ENCODE measurements at places on chromosomes 16 and 17.
A peak's percentile ranks its signal among the peaks of the same experiment; 100 is the strongest.

DNA sequence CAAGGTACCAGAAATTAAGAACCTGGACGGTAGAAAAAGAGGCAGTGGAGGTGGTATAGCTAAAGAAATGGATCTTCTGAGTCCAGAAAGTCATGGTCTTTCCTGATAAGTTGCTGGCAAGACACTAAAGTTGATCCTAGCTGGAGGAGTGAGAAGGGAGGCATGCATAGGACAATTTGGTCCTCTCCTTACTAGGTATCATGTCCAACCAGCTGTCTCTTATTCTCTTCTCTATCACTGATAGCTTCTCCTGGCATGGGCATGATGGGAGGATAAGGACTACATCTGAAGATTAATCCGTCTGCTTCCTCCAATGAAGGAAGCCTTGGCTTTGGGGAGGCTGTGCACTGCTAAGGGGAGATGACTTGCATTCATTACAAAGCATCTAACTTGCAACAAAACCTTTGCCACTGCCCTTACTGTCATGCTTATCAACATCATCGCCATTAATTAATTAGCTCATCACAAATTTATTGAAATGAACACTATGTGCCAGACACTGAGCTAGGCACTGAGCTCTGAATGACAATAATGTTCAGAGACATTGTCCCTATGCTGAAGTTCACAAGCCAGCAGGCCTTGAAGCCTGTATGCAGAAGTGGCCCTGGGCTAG, 3.1 kb upstream of the FAM117A start:
- no peak for DNase-seq

DNA sequence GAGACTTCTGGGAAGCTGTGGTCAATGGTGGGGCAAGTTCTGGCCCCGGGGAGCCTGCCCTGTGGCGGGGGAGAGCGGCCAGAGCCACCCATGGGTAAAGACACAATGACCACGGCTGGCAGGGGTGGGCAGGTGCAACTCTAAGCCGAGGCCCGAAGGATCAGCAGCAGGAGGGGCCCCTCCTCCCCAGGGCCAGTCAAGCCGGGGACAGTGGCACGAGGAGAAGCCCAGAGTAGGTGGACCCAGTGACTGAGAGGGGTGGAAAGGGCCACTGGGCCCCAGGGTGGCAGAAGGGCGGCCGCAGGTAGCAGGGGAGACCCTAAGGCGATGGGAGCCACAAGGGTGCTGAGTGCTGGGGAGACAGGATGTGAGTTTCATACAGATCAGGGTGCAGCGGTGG, 17.7 kb downstream of the TMEM204 start:
- no peak for DNase-seq

- DNase-seq, result no peak
Measured at GRCh38 chr16:70478912-70479341, 24.5 kb downstream of the FCSK start.

DNA sequence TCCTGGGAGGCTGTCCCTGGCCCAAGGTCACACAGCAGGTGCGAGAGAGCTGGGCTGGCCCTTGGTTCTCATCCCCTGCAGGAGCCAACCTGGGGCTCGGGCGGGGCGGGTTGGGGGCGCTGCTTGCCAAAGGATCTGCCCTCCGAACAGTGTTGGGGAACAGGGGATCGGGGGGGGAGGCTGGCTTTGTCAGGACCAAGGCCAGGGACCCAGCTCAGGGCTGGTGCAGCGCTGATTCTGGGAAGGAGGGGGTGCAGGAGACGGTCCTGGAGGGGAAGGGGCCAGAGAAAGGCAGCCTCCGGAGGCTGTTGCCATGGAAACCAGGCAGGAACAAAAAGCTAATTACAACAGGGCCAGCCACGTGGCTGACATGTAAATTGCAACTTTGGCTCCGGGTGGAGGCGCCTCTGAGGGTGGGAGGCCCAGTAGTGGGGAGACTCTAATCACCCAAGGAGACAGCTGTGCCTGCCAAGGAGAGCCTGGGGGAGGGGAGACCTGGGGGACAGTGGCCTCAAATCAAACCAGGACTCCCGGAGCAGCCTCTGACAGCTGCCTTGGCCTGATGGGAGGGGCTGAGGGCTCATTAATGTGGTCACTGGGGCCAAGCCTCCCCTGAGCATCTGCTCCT, 1.3 kb downstream of the TUBB3 start:
- DNase-seq, result no peak

- DNase-seq, result no peak
Measured at GRCh38 chr17:46045639-46046038, 46.6 kb downstream of the STH start.

- DNase-seq, result no peak
Measured at GRCh38 chr17:41624208-41625101, at the start of gene KRT17. Gene KRT17, minus strand, starts transcription at chr17:41624575. Its CDS starts 66 bp downstream, at chr17:41624509.

DNA sequence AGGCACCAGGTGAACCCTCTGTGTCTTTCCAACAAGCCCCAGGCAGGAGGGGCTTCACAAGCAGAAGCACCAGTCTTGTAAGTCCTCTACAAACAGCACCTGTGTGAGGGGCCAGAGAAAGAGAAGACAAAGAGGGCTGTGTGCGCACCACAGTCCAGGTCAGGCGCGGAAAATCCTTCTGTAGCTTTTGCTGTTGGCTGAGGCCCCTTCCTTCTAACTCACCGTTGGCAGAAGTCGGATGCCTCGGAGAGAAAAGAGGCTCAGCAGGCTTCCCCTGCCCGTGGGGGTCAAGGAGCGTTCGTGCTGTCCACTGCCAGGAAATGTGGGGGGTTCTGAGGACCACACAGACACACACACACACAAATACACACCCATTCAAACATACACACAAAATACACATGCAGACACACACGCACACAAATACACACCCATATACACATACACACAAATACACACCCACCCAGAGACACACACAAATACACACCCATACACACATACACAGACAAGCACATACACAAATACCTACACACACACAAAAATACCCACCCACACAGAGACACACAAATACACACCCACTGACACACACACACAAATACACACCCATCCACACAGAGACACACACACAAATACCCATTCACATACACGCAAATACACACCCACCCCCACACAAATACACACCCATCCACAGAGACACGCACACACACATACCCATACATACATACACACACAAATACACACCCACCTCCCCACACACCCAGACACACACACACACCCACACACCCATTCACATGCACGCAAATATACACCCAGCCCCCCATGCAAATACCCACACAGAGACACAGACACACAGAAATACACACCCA, 6.8 kb downstream of the ZG16B start:
- no peak for DNase-seq

GRCh38 chr16:9152649-9153501, 61.4 kb downstream of the HAPSTR1 start:
- no peak for DNase-seq

DNA sequence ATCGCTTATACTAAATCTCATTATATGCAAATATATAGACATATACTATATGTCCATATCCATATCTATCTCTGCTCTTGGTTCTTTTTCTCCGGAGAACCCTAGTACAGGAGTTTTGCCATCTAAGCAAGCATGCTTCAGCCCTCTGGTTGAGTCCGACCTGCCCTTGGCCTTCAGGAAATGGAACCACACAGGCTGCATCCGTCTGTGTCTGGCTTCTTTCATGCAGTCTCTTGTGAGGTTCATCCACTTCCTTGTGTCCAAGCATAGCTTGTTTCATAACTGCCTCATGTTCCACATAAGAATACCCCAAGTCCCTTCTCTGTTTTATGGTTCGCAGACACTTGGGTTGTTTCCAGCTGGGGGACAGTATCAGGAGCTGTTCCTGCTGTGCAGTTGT, 16.8 kb downstream of the SNX20 start:
- DNase-seq, result no peak

DNA sequence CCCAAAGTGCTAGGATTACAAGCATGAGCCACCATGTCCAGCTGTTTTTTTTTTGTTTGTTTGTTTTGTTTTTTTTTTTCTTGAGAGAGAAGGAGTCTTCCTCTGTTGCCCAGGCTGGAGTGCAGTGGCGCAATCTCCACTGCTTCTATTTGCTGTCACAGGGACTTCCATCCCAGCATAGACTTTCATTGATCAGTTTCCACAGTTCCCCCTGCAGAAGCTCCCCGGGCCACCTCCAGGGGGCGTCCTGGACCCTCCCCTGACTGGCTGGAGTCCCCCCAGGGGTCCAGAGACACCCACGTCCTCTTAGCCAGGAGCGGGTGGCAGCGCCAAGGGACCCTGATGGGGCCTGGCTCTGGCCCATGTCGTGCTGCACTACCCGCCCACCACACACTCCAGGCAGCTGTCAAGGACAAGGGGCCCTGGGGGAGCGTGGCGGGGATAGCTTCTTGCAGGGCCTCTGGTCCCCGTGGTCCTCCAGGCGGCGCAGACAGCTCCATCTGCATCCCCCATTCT, 3.1 kb upstream of the NPW start:
- no peak for DNase-seq

DNA sequence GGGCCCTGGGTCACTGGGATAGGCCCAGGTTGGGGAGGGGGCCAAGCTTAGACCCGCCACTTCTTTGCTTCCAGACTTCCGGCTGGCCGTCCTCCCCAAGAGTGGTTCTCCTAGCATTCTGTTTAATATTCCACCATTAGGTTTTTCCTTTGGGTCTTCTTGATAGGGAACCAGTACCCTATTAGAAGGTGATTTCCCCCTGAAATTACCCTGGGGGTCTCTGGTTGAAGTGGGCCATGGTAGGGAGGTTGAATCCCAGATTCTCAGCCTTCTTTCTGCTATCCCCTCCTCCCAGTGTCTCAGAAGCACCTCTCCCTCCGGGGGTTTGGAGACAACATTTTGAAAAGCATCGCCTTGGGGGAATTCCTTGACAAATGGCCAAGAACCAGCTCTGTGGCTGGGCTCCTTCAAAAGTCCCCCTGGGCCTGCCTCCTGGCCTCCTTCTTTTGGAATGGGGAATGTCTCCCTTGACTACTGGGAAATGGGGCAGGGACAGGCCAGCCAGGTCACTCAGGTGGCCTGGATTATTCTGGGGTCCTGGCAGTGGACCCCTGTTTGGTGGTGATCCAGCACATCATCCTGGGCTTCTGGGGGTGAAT, 5.7 kb downstream of the LASP1 start:
- DNase-seq, result no peak

- no peak for DNase-seq
Measured at GRCh38 chr17:77494664-77495435, 354.1 kb downstream of the SEC14L1 start.

GRCh38 chr17:77427391-77427991, 286.7 kb downstream of the SEC14L1 start:
- no peak for DNase-seq

- no peak for DNase-seq
Measured at GRCh38 chr17:64750478-64750877, 88.4 kb upstream of the SMURF2 start.

DNA sequence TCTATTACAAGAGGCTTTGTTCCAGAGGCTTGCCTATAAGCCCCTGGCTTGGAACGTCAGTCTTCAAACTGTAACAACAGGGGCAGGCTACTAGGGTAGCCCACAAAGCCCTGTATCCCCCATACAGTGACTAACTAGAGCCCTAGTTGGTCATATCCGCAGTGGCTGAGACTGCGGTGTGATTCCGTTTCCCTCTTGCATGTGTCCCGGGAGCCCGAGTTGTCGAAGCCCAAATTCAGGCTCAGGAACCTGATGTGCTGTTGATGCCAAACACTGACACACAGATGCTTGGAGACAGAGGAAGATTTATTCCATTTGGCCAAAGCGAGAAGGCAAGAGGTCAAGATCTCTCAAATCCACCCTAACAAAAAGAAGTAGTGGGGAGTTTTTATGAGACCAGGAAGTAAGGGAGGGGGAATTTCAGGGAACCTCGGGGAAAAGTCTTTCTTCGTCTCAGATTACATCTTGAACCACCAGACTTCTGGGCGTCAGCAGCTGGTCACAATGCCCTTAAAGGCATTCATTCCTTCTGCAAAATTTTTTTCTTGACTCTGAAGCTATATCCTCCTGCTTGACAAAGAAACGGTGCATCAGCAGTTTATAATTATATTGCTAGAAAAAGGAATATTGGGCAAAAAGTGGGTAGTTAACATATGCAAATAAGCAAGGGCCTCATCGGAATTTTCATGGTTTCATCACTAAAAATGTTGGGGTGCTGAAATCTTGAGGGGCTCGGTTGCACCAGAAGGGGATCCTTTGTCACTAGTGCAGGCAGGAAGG, 879 bp downstream of the SLFN5 start:
- DNase-seq, result no peak

- no peak for DNase-seq
Measured at GRCh38 chr17:80117491-80118401, 16.4 kb downstream of the GAA start.

DNA sequence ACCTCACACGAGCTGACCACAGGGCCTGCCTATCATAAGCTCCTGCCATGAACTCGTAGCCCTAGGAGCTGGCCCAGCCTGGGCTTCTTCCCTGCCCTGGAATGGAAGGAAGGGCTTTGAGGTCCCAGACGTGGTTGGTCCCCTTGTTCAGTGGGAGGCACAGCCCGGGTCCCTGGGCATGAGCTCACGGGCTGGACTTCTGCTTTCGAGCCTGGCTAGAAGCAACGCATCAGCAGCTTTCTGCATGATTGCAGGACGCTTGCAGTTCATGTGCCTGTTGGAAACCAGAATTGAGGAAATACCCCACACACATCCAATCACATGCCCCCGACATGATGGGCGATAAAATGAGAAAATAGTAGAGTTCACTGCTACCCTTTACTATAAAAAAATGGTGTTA, 293.3 kb downstream of the MAF start:
- DNase-seq, result no peak

DNA sequence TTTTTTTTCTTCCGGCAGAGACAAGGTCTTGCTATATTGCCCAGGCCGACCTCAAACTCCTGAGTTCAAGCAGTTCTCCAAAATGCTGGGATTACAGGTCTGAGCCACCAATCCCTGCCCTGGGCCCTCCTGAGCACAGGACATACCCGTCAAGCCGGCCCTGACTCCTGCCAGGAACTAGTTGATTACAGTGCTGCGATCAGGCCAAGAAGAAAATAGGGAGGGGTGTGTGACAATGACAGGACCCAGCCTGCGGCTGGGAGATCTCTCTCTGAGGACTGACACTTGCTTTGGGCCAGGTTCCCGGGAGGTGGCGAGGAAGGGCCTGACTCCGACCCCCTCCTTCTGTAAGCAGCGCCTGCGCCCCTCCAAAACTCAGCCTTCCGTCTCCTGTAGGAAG, 276.6 kb downstream of the MRTFB start:
- no peak for DNase-seq

GRCh38 chr16:28218109-28218508, 6.3 kb upstream of the XPO6 start:
- peak; percentile 22 for DNase-seq

- no peak for DNase-seq
Measured at GRCh38 chr16:81570151-81570846, 125.7 kb downstream of the CMIP start.
